ENCODE measurements at places on chromosomes 2 and 18. TPM values are rescaled to one million over a fixed set of nuclear protein-coding genes. Genes with fewer than 3 reads are reported as not detected.

The CXCR1 gene
- not detected for total RNA-seq

DNA sequence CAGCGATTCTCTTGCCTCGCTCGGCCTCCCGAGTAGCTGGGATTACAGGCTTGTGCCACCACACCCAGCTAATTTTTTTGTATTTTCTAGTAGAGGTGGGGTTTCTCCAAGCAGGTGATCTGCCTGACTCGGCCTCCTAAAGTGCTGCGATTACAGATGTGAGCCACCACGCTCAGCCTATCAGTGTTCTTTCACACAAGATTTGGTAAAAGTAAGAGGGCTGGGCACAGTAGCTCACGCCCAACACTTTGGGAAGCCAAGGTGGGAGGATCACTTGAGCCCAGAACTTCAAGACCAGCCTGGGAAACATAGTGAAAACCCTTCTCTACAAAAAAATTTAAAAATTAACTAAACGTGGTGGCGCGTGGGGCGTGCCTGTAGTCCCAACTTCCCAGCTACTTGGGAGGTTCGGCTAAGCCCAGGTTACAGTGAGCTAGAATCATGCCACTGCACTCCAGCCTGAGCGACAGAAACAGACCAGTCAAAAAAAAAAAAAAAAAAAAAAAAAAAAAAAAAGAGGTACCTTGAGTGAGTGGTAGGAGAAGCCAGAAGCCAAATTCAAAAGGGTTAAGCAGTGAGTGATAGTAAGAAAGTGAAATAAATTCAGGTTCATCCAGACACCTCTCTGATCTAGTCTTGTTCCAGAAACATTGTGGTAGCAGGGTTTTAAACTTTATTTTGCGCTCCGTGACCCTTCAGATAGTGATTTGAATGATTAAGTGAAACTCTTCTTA is 981 bp downstream of the MRPL53 start:
- peak overlapping the region; percentile 98 for H3K27ac ChIP-seq
- DNase-seq, result no peak
- H3K36me3 ChIP-seq, result peaks cover 10% of the 10 kb centered on the region
- peak overlapping the region; percentile 98 for H3K4me3 ChIP-seq
- peaks cover 22% of the 10 kb centered on the region for H3K4me1 ChIP-seq
- H3K27me3 ChIP-seq, result peaks cover 2% of the 10 kb centered on the region

GRCh38 chr2:23687713-23688112 is 239.2 kb downstream of the ATAD2B start:
- H3K4me1 ChIP-seq, result peaks cover 33% of the 10 kb centered on the region
- no peak overlapping the region for H3K4me3 ChIP-seq
- no peak overlapping the region for H3K27ac ChIP-seq
- H3K36me3 ChIP-seq, result peaks cover 8% of the 10 kb centered on the region

DNA sequence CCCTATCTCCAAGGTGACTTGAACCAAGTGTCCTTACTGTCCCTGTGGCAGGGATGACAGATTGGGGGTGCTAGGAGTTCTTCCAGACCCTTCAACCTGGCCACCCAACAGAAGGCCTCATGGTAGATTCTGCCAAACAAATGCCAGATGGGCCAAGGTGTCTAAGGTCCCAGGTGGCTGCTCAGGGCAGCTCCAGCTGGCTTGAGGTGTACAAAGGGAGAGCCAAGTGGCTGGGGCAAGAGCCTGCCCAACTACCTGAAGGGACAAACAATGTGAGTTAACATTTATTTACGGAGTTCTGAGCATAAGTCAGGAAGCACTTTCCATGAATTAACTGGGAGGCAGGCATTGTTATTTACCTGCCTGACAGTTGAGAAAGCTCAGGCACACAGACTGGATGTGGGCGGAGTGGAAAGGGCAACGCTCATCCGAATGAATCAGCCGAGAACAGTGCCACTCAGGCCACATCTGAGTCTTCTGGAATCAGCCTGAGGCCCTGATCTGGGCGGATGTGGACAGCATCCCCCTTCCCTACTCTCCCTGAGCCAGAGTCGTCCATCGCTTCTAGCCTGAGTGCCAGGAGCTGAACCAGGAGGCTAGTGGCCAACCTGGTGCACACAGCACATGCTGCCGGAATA is 4.4 kb upstream of the KCNIP3 start:
- H3K36me3 ChIP-seq, result peaks cover 7% of the 10 kb centered on the region
- H3K4me1 ChIP-seq, result peaks cover 4% of the 10 kb centered on the region
- no peaks in the 10 kb centered on the region for H3K27me3 ChIP-seq
- DNase-seq, result no peak

GRCh38 chr2:109727929-109728447 is 66.1 kb upstream of the RGPD5 start:
- no peaks in the 10 kb centered on the region for H3K36me3 ChIP-seq
- no peak overlapping the region for H3K27ac ChIP-seq
- H3K4me3 ChIP-seq, result no peak overlapping the region
- H3K27me3 ChIP-seq, result peaks cover 4% of the 10 kb centered on the region
- DNase-seq, result no peak
- H3K4me1 ChIP-seq, result no peaks in the 10 kb centered on the region
